Skin of body (tissue), 3 donors: ENCODE measurements at places on chromosomes 16 and 17.

DNA sequence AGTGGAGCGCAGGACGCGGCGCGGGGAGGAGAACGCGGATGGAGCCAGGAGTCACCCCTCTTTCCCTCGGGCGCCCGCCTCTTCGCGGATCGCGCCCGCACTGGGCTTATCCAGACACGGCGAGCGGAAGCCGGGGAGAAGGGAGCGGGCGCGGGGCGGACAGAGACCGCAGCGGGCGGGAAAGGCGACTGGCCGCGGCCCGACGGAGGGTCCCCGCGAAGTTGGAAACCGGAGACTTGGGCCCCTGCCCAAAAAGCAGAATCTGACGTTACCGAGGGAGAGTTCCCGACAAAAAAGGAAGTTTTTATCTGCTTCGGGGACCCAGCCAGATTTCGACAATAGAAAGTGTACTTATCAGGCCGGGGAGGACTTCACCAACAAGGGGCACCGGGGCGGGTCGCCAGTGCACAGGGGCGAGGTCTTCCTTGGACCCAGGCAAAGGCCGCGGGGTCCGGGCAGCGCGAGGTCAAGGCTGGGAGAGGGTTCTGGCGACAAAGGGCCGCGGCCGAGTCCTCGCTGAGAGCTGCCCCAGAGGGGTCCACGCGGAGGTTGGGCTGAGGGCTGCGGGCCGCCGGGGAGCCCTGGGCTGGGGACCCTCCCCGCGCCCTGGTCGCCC, 519 bp downstream of the ST6GALNAC2 start:
- DNase-seq = no peak

- no peak for DNase-seq
Measured at GRCh38 chr16:79932572-79932971, 332.0 kb upstream of the MAF start.

DNA sequence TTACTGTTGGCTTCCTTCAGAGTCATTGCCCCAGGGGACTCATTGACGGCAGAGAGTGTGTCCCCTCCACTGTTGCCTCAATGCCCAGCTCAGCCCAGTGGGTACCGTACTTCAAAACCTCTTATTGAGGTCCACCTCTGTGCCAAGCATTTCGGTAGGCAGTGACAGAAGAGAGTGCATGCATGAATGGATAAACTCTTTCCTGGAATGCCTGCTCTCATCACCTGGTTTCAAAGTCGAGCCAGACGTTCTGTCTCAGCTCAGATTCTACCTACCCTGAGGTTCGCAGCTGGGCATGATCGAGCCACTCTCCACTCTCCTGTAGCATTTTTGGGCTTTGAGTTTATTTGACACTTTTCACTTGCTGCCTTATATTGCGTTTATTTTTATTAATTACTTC, 647.0 kb downstream of the MAF start:
- no peak for DNase-seq

DNA sequence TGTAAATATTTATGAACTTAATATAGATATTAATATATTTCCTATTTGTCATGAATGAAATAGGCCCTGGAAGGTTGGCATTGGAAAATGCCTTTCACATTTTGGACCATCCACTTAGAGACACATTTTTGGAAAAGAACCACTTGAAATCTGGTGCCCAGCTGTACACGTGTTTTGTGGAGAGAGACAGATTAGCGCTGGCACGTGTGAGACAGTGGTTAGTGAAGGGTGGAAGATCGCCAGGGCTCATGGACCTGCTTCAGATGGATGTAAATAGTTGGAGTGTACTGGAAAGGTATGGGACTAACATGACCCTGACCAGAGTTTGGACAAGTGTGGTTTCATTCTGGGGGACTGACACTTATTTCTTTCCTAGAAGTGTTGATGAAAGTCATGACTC, 222.9 kb downstream of the PRKCA start:
- DNase-seq = no peak

GRCh38 chr17:55883149-55883548, 132.3 kb downstream of the PCTP start:
- DNase-seq = no peak

DNA sequence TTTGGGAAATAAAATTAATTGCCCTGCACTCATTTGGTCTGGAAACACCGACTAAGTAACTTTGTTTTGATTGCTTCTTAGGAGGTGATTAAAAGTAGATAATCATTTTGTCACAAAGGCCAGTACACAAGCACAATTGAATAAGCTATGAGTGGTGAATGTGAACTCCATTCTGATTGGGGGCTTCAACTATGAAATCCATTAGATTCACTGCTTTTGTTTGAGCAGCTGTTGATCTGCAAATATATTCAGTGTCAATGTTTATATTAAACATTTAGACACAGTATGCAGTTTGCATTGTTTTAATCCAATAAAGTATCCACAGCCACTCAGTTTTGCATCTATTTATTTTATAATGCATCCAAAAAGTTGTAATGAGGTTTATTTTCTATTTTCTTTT, 817.5 kb downstream of the CDH11 start:
- no peak for DNase-seq

- DNase-seq = no peak
Measured at GRCh38 chr17:74062234-74062633, 141.2 kb upstream of the RPL38 start.

DNA sequence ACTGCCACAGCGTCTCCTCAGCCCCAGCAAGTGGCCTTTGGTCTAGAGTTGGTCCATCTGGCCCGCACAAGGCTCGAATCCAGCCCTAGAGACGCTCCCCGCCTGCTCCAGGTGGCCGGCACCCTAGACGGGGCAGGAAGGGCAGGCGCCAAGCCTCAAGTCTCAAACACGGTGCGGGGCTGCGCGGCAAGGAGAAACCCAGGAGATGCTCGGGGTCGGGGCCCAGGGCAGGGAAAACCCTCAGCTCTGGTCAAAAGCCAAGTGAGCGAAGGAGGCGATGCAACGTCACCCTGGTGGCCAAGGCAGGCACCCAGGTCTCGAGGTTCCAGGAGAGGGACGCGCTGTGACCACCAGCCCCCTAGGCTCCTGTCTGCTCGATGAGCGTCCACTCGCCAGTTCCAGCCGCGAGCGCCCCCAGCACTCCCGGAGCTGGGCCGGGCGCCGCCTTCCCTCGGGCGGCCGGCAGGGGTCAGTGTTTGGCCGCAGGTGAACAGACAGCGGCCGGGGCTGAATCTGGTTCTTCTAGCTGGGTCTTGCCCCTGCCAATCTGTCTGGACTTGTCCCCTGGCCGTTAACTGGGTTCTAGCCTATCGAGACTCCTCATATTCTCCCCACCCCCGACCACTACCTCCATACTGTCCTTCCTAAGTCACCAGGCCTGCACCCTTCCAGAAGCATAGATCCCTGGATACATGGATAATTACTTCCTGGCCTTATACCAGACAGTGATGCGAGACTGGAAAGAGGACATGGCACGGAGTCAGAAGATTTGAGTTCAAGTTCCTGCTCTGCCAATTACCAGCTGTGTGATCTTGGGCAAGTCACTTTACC, 44.0 kb downstream of the PRAC1 start:
- DNase-seq = peak; percentile 12

DNA sequence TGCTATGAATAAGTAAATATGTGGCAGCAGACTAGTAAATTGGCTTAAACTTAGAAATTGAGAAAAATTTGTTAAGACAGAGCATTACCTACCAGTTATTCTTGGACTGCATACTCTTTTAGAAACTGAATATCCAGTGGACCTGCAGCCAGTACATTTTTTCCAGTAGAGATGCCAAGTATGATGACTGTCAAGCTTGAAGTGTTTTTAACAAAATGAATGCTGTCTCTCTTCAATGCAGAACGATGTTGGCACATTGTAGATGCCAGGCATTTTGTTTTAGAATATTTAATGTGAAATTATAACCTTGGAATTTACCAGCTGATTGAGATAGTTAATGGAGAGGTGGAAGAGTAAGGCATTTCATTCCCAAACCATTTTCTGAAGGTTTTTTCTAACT, 52.5 kb downstream of the NFAT5 start:
- DNase-seq = no peak

DNA sequence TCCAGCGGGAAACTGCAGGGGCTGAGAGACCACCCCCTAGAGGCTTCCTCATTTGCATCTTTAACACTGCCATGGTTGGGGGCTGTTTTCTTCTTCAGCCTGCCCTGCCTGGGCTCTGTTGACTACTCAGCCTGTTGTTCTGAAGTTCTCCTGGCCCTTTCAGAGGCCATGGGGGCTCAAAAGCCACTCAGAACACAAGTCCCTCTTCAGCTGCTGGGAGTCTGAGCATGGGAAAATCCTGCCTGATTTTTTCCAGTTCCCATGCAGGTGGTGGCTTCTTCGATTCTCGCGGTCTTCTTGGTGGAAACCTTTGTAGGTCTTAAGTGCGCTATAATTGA, 36.3 kb downstream of the PLCG2 start:
- DNase-seq = no peak

GRCh38 chr16:10003486-10003885, 178.7 kb downstream of the GRIN2A start:
- no peak for DNase-seq

- DNase-seq = no peak
Measured at GRCh38 chr16:29809850-29810698, 1.9 kb upstream of the PRRT2 start.

- no peak for DNase-seq
Measured at GRCh38 chr17:61731330-61731729, 132.0 kb downstream of the BRIP1 start.

- DNase-seq = no peak
Measured at GRCh38 chr16:23960081-23960885, 124.5 kb downstream of the PRKCB start.

- DNase-seq = peak; percentile 35
Measured at GRCh38 chr17:6079155-6079888, 9.1 kb downstream of the WSCD1 start.

- DNase-seq = no peak
Measured at GRCh38 chr16:29025735-29026134, 40.9 kb downstream of the LAT start.

DNA sequence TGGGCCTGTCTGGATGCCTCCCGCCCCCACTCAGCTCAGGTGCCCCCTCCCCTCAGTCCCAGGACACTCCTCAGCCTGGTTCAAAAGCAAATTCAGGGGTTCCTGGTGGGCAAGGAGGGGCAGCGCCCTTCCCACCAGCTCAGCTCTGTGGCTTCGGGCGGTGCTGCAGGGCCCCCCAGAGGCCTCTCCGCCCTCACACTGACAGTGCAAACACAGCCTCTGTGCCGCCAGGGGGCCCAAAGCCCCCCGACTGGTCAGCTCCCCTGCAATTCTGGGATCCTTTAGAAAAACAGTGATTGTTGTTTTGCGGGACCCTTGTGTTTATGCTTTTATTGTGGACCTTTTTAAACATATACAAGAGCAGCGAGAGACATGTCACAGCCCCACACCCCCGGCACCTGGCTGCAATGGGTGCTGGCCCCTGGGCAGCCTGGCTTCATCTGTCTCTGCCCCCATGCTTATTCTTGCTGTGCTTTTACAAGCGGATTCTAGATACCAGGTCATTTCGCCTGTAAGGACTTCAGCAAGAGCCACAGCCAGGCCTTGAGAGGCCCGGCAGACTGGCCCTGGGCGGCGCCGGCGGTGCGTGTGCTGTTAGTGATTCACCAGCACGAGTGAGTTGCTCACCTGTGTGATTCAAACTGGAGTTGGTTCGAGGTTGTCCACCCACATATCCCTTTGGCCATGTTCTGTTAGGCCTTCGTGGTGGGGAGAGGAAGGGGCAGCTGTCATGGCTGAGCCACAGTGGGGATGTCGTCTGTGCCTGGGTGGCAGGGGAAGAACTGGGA, 21.2 kb downstream of the ZNF469 start:
- DNase-seq = no peak

- no peak for DNase-seq
Measured at GRCh38 chr16:4987580-4988374, 29.6 kb downstream of the SEC14L5 start.
